DMS 273 treated with DMSO at 0.1 percent for 48 hours (cell line): ENCODE measurements at places on chromosomes 3 and 15.
A peak's percentile ranks its signal among the peaks of the same experiment; 100 is the strongest.

GRCh38 chr15:31474059-31474868 is 147.6 kb downstream of the KLF13 start:
- DNase-seq: no peak

DNA sequence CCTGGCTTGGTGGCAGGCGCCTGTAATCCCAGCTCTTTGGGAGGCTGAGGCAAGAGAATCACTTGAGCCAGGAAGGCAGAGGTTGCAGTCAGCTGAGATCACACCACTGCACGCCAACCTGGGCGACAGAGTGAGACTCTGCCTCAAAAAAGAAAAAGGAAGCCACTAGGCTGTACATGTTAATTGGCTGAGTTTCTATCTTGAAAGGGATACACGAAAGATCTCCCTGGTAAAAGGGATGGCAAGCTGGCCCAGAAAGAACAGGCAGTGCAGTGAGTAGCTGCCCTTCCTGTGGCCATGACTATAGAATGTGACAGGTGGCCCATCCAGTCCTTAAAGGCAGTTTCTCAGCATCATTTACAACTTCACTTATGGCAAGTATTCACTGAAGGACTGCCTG is 12.3 kb downstream of the LRIG1 start:
- DNase-seq: no peak

- no peak for DNase-seq
Observed at GRCh38 chr3:160018959-160019358, 30.3 kb downstream of the IL12A start.

GRCh38 chr15:95303713-95304112 is 1026.8 kb upstream of the NR2F2 start:
- no peak for DNase-seq

GRCh38 chr3:16825617-16826204 is 59.0 kb upstream of the PLCL2 start:
- no peak for DNase-seq

GRCh38 chr3:50154476-50154839 is 666 bp upstream of the SEMA3F start:
- no peak for DNase-seq

GRCh38 chr3:64163755-64164148 is 61.5 kb downstream of the PRICKLE2 start:
- DNase-seq: no peak

- peak; percentile 89 for DNase-seq
Observed at GRCh38 chr3:17070161-17070959, 185.6 kb downstream of the PLCL2 start.

DNA sequence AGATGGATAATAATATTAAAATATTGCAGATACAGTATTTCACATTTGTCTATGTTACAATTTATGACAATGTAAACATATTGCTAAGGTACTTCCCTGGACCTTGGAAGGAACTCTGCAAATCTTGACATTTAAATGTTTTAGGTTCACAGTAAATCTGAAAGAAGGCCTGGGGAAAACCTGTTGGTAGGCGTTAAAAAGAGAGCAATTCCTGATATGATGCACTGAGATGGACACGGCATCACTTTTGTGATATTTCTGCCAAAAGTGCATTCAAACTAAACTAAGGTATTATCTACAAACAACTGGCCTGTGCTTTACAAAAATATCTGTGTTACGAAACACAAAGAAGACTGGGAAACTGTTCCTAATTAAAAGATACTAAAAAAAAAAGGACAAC is 6.1 kb upstream of the TP63 start:
- DNase-seq: no peak

DNA sequence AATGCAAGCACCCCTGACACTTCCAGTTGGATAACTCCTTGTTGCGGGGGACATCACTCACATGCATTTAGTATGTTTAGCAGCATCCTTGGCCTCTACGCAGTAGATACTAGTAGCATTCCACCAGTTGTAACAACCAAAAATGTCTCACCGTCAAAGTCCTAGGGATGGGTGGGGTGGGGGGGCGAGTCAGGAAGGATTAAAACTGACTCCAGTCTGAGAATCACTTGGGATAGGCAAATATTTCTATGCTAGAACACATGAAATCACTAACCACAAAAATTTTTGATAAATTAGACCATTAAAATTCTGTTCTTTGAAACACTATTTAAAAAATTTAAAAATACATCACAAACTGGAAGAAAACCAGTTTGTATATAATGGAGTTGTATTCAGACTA is 18.0 kb downstream of the ICE2 start:
- no peak for DNase-seq

GRCh38 chr3:50189274-50189673 is 2.1 kb upstream of the GNAT1 start:
- DNase-seq: peak; percentile 32

DNA sequence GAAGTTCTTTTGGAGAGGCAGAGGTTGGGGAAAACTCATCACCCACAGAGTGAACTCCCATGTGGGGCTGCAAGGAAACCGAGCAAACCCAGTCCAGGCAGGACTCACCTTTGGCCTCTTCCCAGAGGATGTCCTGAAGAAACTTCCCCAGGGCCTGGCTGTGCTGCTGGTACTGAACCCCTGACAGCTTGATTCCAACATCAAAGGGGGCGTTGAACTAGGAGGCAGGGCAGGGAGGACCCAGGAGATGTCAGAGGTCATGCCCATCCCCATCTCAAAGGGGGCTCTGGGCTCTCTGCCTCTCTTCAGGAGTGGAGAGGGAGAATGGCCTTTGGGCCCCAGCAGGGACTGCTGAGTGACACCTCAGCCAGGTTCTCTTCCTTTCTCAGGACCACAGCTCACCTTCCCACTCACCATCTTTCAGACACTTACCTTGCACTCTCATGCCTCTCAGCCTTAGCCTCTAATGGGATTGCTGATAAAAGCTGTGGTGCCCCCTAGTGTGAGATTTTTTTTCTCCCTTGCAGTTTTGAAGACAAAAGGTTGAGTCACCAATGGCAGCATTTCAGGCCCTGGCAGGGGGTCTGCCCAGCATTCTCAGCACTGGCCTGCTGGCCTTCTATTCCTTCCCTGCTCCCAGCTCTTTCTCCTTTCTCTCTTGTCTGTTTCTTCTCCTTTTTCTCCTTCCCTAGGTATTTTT is 6.0 kb downstream of the GHRL start:
- no peak for DNase-seq

DNA sequence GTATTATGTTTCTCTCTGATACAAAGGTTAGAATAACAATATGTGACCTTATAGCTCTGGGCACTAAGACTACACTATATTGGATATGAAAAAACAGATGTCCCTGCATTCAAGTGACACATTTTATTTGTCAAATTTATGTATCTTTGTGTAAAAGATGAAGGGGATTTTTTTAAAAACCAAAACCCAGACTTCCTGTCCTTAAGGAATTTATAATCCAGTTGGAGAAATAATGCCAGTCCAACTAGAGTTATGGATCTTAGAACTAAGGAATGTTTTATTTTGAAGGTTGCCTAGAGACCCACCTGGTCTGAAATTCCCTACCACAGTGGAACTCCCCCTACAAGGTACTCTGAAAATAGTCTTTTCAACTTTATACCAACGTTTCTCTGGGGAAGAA is 33.3 kb upstream of the PIK3CB start:
- DNase-seq: no peak

- DNase-seq: no peak
Observed at GRCh38 chr3:99119385-99119784, 217.9 kb upstream of the DCBLD2 start.

DNA sequence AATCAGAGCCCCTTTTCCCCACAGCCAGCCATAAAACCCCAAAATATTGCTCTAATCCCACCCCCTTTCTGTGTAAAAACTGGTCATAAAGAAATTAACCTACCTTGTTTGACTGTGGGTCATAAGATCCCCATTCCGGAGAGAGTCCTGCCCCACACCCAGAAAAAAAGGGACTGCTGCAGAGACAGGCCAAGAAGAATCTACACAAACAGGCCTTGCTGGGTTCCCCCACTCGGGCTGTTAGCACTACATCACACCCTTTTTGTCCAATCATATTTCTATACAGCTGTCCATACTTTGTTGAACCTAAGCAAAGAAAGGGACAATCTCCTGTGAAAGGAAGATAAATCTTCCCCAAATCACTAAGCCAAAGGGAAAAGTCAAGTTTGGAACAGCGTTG is 84.4 kb upstream of the MFGE8 start:
- no peak for DNase-seq

DNA sequence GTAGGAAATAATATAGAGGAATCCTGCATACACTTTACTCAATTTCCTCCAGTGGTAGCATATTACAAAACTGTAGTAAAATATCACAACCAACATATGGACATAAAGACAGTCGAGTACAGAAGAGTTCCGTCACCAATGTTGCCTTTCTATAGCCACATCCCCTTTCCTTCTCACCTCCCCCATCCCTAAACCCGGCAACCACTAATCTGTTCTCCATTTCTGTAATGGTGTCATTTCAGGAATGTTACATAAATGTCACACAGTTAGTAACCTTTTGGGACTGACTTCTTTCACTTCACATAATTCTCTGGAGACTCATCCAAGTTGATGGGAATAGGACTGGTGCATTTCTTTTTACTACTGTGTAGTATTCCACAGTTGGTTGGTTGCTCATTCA is 41.4 kb upstream of the ATG7 start:
- DNase-seq: no peak

GRCh38 chr15:85388566-85389305 is 8.3 kb downstream of the AKAP13 start:
- no peak for DNase-seq
